ENCODE measurements at places on chromosomes 2 and 18. TPM values are rescaled to one million over a fixed set of nuclear protein-coding genes. Genes with fewer than 3 reads are reported as not detected.

Gene ABCA12
- not detected for total RNA-seq

Gene ACVR1C
- total RNA-seq: 1.1 TPM

Gene TFCP2L1
- 0.02 TPM for total RNA-seq

Gene PLA2R1
- total RNA-seq: not detected

Gene DNER
- not detected for total RNA-seq

Gene CCBE1
- total RNA-seq: 0.02 TPM

DNA sequence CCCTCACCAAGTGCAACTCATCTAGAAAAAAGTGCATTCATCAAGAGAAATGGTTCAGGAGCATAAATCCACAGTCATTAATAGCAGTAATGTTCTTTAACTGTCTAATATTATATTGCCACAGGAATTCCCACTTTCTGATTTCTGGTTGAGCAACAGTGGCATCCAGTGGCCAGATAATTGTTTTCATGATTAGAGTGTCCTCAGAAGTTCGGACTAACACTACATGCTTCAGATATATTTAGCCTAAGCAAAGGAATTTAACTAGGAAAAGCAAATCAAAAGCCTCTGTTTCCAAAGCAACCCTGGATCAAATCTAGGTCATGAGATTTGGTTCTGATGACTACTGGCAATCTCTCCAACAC lies 9.8 kb upstream of the ERBB4 start:
- H3K27me3 ChIP-seq: no peaks in the 10 kb centered on the region
- no peak for DNase-seq
- H3K36me3 ChIP-seq: no peaks in the 10 kb centered on the region
- no peak overlapping the region for H3K4me3 ChIP-seq
- H3K27ac ChIP-seq: no peak overlapping the region

- H3K27me3 ChIP-seq: no peaks in the 10 kb centered on the region
- no peak overlapping the region for H3K27ac ChIP-seq
- no peaks in the 10 kb centered on the region for H3K4me1 ChIP-seq
- no peaks in the 10 kb centered on the region for H3K36me3 ChIP-seq
- no peak overlapping the region for H3K4me3 ChIP-seq
Measured at GRCh38 chr18:46555724-46556123, 101.3 kb downstream of the LOXHD1 start.

- H3K27ac ChIP-seq: peak overlapping the region; percentile 91
- H3K27me3 ChIP-seq: no peaks in the 10 kb centered on the region
- DNase-seq: peak; percentile 38
- H3K36me3 ChIP-seq: peaks cover 10% of the 10 kb centered on the region
- peaks cover 37% of the 10 kb centered on the region for H3K4me1 ChIP-seq
Measured at GRCh38 chr2:159903443-159904126, 105.6 kb upstream of the CD302 start.

DNA sequence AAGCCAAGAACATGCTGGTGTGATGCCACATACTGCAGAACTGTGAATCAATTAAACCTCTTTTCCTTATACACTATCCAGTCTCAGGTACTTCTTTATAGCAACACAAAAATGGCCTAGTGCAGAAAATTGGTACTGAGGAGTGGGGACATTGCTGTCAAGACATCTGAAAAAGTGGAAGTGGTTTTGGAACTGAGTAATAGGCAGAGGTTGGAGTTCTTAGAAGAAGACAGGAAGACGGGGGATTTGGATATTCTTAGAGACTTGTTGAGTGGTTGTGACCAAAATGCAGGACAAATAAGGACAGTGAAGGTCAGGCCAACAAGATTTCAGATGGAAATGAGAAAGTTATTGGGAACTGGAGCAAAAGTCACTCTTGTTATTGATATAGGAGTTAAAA lies 31.3 kb upstream of the CDH2 start:
- H3K36me3 ChIP-seq: no peaks in the 10 kb centered on the region
- H3K4me3 ChIP-seq: no peak overlapping the region
- DNase-seq: no peak
- no peaks in the 10 kb centered on the region for H3K4me1 ChIP-seq
- no peak overlapping the region for H3K27ac ChIP-seq

DNA sequence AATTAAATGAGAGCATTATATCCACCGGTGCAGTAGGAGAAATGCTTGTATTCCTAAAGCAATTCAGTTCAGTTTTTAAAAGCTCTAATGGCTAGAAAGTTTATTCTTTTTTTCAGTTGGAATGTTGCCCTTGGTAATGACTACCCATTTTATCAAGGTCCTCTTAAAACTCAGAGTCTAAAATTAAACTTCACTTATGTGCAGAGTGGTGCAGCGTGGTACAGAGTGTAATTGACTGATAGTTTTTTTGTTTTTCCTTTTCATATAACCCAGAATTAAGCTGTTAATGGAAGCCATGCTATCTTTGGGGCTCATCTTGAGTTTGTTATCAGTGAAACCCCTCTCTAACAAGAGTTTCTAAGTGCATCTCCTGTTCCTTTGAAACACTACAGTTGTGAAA lies 21.4 kb downstream of the NCOA1 start:
- no peaks in the 10 kb centered on the region for H3K36me3 ChIP-seq
- no peak overlapping the region for H3K27ac ChIP-seq
- H3K4me3 ChIP-seq: no peak overlapping the region
- DNase-seq: no peak

- H3K36me3 ChIP-seq: peaks cover 37% of the 10 kb centered on the region
- no peak overlapping the region for H3K27ac ChIP-seq
- no peak overlapping the region for H3K4me3 ChIP-seq
- DNase-seq: no peak
- peaks cover 9% of the 10 kb centered on the region for H3K4me1 ChIP-seq
Measured at GRCh38 chr2:241136191-241136590, 13.1 kb downstream of the PASK start.

- H3K36me3 ChIP-seq: peaks cover 19% of the 10 kb centered on the region
- H3K27me3 ChIP-seq: peaks cover 2% of the 10 kb centered on the region
- no peak overlapping the region for H3K27ac ChIP-seq
- no peak for DNase-seq
- no peak overlapping the region for H3K4me3 ChIP-seq
- H3K4me1 ChIP-seq: peaks cover 6% of the 10 kb centered on the region
Measured at GRCh38 chr2:10435820-10436204, 12.3 kb downstream of the ODC1 start.

DNA sequence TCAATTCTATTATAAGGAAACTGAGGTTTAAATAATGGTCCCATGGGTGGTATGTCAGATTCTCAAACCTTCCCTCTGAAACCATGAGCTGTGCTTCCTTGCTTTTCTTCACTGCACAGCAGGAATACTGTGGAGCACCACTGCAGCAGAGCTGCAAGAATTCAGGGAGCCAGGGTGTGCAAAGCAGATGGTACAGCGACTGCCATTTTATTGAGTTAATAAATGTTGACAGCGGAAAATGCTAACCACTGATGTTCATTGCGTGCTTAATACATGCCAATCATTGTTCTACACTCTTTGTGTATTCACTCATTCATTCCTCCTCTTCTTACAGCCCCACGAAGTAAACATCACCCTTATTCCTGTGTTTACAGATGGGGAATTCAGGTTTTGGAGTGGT lies 152.2 kb upstream of the THSD7B start:
- H3K27ac ChIP-seq: no peak overlapping the region
- DNase-seq: no peak
- H3K27me3 ChIP-seq: peaks cover 1% of the 10 kb centered on the region
- H3K4me1 ChIP-seq: no peaks in the 10 kb centered on the region
- H3K36me3 ChIP-seq: no peaks in the 10 kb centered on the region

GRCh38 chr2:185919155-185919554 lies 180.6 kb downstream of the FSIP2 start:
- no peak overlapping the region for H3K4me3 ChIP-seq
- H3K27me3 ChIP-seq: no peaks in the 10 kb centered on the region
- H3K4me1 ChIP-seq: no peaks in the 10 kb centered on the region
- no peaks in the 10 kb centered on the region for H3K36me3 ChIP-seq
- no peak overlapping the region for H3K27ac ChIP-seq

DNA sequence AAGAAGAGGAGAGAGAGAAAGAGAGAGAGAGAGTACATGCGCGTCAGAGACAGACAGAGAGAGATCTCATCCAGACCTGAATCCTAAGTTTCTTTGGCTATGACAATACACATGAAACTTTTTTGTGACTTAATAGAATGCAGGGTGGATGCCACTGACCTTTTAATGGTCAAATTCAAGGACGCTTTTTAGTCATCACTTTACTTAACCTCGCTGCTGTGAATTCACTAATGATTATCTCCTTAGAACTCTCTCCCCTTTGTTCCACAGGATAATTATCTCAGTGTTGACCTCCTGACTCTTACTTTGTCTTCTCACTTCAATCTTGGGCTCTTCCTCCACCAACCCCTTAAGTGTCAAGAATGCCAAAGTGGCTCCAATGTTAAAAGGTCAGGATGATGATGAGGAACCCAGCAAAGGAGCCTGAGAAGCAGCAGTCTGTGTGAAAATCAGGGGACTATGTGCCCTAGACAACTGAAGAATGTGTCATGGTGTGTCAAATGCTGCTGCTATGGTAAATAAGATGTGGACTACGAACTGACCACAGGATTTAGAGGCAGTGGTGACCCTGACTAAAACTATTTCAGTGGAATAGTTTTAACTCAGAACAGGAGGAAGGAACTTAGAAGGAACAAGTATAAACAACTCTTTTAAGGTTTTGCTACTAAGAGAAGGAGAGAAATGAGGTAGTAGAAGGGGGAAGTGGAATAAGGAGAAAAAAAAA lies 382.1 kb downstream of the ZEB2 start:
- peaks cover 5% of the 10 kb centered on the region for H3K36me3 ChIP-seq
- no peak overlapping the region for H3K27ac ChIP-seq
- no peaks in the 10 kb centered on the region for H3K4me1 ChIP-seq
- DNase-seq: no peak
- H3K4me3 ChIP-seq: no peak overlapping the region

DNA sequence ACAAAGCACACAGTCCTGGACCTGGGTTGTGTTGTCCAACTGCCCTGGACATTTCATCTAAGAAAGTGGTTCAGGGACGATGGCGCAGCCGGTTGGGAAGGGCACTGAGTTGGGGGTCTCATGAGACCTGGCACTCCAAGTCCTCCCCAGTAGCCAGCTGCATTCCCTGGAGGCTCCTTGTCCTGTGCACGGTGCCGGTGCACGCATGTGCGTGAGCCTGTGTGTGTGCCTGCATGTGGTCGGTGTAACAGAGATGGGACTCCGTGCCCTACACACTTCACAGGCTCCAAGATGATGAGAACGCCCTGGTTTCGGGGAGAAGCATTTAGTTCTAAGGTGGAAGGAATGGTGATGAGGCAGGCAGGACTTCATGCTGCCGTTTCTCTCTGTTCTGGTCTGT lies 124.9 kb upstream of the PXDN start:
- no peak overlapping the region for H3K4me3 ChIP-seq
- no peaks in the 10 kb centered on the region for H3K4me1 ChIP-seq
- no peaks in the 10 kb centered on the region for H3K36me3 ChIP-seq
- H3K27me3 ChIP-seq: peaks cover 6% of the 10 kb centered on the region

GRCh38 chr2:1866402-1867111 lies 122.2 kb upstream of the PXDN start:
- H3K4me3 ChIP-seq: no peak overlapping the region
- no peaks in the 10 kb centered on the region for H3K36me3 ChIP-seq

GRCh38 chr18:37847544-37847943 lies 281.9 kb upstream of the CELF4 start:
- H3K4me1 ChIP-seq: no peaks in the 10 kb centered on the region
- no peak overlapping the region for H3K4me3 ChIP-seq
- no peak for DNase-seq
- H3K27ac ChIP-seq: no peak overlapping the region

GRCh38 chr2:158788951-158789350 lies 6.2 kb upstream of the DAPL1 start:
- H3K36me3 ChIP-seq: no peaks in the 10 kb centered on the region
- peaks cover 4% of the 10 kb centered on the region for H3K27me3 ChIP-seq
- no peak overlapping the region for H3K4me3 ChIP-seq
- no peaks in the 10 kb centered on the region for H3K4me1 ChIP-seq

DNA sequence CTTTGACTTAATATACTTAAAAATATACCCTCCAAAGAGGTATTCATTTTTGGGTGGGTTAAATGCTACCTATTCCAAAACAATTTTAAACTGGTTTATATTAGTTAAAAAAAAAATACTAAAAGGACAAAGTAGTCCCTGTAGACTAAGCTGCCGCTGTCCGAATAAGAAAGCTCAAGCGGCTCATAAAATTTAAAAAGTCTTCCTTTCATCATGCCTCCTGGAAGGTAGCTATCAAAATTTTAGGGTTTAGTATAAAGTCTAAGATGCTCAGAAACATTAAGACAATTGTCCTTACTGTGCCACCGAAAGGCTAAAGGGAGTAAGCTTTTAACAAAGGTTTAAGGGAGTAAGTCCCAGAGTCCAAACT lies 440 bp upstream of the UGGT1 start:
- peak overlapping the region; percentile 87 for H3K4me3 ChIP-seq
- no peak for DNase-seq
- H3K36me3 ChIP-seq: peaks cover 12% of the 10 kb centered on the region
- H3K4me1 ChIP-seq: peaks cover 37% of the 10 kb centered on the region
- H3K27me3 ChIP-seq: peaks cover 7% of the 10 kb centered on the region

GRCh38 chr2:239348563-239349452 lies 52.0 kb downstream of the HDAC4 start:
- H3K4me1 ChIP-seq: peaks cover 15% of the 10 kb centered on the region
- DNase-seq: no peak
- peaks cover 23% of the 10 kb centered on the region for H3K36me3 ChIP-seq

DNA sequence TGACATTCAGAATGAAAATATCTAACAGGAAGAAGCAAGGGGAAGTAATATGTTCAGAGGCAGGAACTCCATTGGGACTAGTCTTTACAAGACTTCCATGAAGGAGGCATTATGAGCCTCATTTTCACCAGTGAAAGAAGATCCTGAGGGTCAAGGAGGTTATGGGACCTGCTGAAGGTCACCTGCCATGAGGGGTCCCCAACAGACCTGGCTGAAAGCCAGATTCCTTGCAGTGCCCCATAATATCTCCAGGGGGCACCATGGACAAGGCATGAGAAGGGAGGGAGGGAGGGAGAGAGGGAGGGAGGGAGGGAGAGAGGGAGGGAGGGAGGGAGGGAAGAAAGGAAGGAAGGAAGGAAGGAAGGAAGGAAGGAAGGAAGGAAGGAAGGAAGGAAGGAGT lies 27.9 kb downstream of the XDH start:
- peaks cover 3% of the 10 kb centered on the region for H3K27me3 ChIP-seq
- DNase-seq: no peak
- no peak overlapping the region for H3K27ac ChIP-seq
- peaks cover 32% of the 10 kb centered on the region for H3K4me1 ChIP-seq
- no peaks in the 10 kb centered on the region for H3K36me3 ChIP-seq
